ENCODE measurements at places on chromosomes 7 and 10.

- no peak for DNase-seq
Measured at GRCh38 chr10:50322077-50322476, 70.8 kb upstream of the ASAH2 start.

DNA sequence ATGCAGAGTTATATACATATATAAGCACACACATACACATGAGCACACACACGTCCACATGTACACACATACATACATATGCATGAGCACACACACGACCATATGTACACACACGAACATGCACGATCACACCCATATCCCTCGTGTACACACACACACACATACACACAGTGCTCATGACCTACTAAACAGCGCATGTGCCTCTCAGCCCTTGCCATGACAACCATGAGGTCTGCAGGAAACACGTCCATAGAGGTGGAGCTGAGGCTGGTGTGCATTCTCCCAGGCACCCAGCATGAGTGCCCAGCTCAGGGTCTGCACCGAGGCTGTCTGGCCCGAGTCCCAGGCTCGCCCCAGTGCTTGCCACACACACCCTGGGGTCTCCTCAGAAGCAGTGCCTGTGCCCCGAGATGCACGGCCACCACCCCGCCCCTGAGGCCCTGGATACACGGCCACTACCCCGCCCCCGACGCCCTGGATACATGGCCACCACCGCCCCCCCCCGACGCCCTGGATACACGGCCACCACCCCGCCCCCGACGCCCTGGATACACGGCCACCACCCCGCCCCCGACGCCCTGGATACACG is 529.6 kb downstream of the DNAJB6 start:
- no peak for DNase-seq

GRCh38 chr10:19845503-19846368 is 29.5 kb downstream of the PLXDC2 start:
- no peak for DNase-seq

GRCh38 chr7:12930534-12930933 is 243.1 kb downstream of the ARL4A start:
- no peak for DNase-seq

GRCh38 chr10:127832501-127832900 is 60.2 kb downstream of the CLRN3 start:
- no peak for DNase-seq

GRCh38 chr10:44967616-44968015 is 8.0 kb downstream of the RASSF4 start:
- DNase-seq, result no peak

- no peak for DNase-seq
Measured at GRCh38 chr7:49037346-49038210, 113.2 kb downstream of the CDC14C start.

DNA sequence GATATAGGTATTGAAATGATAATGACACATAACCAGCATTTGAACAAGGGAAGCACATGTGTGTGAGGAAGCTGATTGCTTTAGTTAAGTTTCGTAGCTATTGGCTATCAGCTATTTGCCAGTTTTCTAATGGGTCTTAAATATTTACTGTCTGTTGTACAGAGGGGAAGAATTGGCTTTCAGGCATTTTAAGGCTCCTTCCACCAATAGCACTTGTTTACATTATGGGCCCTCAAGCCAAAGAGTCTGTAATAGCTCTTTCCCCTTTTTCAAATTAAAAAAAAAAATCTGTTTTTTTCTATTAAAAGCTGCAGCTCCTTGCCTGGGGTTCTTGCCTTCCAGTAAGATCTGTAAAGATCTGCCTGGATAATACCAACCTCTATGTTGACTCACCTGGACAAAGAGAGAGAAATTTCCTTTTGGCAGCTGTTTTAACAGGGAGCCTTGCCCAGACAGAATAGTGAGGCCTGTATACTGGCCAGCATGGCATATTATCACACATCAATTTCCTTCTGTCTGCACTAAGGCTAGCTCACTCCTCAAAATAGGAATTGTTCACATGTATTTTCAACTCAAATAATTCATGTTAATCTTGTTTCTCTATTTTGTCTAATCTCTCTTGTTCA is 104.7 kb upstream of the LRGUK start:
- DNase-seq, result no peak

- DNase-seq, result no peak
Measured at GRCh38 chr10:105154736-105155135, 513.6 kb downstream of the SORCS3 start.

DNA sequence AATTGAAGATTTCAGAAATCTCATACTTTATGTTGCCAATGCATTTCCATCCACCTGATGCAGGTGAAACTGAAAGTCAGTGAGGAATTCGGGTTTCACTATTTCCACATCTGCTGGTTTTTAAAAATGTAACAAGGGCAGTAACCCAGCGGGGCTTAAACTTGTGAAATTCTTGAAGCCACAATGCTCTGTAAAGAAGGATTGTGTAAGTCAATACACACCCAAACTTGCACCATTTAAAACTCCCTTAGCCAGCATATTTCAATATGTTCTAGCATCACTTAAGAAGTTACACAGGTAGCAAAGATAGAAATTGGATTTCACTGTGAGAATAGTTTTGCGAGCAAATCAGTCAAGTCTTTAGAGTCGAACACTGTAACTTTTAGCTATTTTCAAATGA is 386.1 kb downstream of the PLXDC2 start:
- DNase-seq, result no peak

GRCh38 chr10:20760460-20760859 is 136.7 kb downstream of the NEBL start:
- no peak for DNase-seq

GRCh38 chr7:141340991-141341390 is 210.2 kb upstream of the AGK start:
- DNase-seq, result no peak

GRCh38 chr7:107047902-107048782 is 3.6 kb downstream of the PRKAR2B start:
- DNase-seq, result no peak

DNA sequence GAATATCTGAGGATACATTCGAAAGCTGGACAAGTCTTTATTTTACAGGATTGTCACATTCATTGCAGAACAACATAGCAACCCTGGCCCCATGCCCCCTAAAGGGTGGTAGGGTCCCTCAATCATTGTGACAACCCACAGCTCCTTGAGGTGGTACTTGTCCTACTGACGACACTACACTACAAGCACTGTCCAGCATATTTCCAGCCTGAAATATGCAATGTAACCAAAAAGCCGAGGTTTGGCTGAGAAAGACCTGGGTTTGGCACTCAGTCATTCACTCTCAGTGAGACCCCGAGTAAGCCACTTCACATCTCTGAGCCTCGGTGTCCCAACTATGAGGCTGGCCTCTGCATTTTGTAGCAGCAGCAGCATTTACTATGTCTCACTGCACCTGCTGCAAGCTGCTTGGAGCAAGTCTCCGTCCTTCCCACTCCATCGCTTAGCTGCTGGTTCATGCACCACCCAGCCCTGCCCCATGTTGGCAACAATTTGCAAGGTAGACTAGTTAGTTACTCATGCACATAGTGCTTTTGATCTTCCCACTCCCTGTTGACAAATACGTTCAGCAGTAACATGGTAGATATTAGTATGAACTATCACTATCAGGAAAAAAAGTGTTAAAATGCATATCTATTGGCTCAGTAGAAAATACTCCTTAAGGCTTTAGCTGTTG is 43.6 kb upstream of the TNPO3 start:
- no peak for DNase-seq

DNA sequence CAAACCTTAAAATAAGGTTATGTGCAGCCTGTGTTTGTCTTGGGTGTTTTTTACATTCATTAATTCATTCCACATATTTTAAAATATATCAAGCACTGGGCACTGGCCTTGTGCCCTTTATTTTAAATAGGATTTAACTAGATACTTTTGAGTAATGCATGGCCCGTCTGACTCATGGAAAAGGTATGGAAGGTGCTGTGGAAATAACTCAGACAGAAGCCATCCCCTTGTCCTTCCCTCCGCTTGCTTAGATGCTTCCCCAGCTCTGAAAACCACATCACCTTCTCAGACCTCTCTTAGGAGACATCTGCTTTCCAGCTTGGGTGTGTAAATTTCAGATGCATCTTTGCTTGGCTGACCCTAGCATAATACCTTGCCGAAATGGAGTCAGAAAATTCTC is 30.5 kb downstream of the SLC18A2 start:
- DNase-seq, result no peak

DNA sequence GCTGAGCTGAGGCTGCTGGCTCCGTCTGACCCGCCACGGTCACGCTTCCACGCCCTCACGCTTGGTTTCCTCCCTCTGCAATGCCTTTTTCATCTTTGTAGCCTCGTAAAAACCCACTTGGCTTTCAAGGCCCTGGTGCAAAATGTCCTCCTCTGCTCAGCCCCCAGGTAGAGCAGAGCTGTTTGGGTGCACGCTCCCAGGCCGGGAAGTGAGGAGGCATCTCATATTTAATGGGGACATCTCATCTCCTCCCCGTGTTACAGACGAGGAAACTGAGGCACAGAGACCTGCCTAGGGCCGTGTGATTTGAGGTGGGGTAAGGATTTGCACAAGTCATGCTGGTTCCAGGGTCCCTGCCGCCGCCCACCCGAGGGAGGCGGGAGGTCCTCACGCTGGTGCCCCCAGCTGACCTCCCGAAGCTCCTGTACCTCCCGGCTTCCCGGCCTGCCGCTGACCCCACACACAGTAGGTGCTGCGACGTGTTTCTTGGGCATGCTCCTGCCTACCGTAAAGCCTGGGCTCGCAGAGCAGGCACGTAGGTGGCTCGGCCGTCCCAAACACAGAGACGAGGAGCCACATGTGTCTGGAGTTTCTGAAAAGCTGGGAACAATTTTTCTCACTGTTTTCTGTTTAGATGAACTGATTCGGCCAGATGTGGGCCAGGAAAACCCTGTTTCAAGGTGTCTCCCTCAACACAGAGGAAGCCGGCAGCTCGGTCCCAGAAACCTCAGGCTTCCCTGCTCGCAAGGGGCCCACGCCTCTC is 11.5 kb downstream of the FOXL3 start:
- DNase-seq, result no peak

- no peak for DNase-seq
Measured at GRCh38 chr7:30804078-30804661, 33.0 kb downstream of the MINDY4 start.

GRCh38 chr10:80964955-80965614 is 427.4 kb downstream of the SH2D4B start:
- DNase-seq, result no peak

GRCh38 chr10:80894311-80894791 is 356.6 kb downstream of the SH2D4B start:
- DNase-seq, result no peak

DNA sequence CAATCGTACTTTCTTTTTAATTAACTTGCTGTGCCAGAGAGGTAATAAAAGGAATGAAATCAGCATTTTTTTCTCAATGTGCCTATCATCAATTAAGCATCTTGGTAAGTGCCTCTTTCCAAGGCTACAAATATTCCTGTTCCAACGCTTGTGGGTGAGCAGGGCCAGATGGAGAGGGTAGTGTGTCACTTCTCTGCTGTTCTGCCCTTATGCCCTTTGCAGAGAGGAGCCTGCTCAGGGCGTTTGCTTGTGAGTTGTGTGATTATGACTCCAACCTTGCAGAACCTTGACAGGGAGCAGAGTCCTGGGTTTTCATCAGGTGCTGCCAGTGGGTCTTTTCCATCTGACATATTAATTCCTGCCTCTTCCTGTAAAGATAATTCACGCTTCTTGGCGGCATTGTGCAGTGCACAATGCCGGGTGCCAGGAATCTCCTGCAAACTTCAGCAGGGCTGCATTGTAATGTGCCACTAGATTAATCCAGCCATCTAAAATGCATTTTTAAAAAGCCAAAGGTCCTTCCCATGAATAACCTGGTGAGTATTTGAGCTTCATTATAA is 234.4 kb downstream of the ARHGAP12 start:
- DNase-seq, result no peak

DNA sequence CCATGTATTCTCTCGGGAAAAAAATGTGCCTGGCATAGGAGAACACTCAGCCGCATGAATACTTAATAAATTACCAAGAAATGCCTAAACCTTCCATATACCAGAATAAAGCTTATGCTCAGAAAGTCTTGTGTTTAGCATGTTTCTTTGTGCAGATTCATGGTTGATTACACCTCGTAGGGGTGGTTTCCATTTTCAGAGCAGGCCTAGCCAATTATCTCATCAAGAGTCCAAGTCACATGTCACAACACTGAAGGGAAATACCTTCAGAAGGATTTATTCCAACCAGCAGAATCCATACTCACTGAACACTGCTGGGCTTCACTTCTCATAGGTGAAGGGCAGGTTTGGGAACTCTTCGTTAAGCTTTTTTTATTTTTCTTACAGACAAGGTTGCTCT is 539.7 kb downstream of the PLXDC2 start:
- no peak for DNase-seq

DNA sequence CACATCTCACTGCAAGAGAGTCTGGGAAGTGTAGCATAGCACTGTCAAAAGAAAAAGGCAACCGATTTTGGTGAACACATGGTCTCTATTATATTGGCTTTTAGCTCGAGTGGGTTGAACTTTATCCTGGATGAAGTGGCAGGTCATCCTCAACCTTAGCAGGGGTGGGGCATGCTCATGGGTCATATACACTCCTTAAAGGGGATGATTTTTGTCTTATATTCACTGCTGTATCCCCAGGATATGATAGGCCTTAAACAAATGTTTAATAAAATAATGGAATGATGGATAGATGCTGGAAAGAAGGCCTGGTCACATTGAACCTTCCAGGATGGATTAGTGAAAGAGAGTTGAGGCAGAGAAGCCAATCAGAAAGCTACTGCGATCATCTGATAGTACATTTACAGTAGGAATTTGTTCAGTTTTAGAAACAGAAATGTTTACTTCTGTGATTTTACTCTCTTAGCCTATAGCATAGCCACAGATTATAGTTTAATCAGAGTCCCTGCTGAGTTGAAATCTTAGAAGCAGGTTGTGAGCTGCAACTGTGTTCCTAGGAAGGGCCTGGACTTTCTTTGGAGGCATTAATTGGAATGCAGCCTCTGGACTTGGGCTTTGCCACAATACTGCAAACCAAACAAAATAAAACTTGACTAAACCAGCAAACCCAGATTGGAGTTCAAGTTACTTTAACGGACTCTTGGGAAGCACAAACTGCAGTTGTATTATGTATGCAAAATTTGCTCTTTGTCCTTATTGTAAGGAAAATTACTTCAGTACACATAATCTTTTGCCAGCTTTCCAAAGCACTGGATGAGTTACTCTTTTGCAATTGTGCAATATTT is 138.3 kb downstream of the BMPER start:
- DNase-seq, result no peak

DNA sequence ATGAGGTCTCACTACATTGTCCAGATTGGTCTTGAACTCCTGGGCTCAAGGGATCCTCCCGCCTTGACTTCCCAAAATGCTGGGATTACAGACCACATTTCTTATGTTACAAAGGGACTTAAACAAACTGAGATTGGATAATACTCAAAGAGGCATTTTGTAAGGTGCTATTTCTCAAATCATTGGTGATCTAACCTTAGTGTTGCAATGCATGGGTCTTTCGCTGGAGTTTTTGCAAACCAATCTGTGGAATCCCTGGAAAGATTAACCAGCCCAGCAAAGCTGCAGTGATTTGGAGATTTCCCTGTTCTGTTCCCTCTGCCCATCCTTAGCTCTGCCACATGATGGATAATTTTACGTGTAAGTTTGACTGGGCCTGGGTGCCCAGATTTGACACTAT is 20.4 kb upstream of the ECHDC3 start:
- DNase-seq, result no peak

All from vagina (tissue), 2 donors.